Activated CD4-positive, alpha-beta T cell treated with anti-CD3 and anti-CD28 coated beads, Interleukin-2, amount 50 U/mL, for 4 hours (primary cell): ENCODE measurements at places on chromosomes 6 and 20.

DNA sequence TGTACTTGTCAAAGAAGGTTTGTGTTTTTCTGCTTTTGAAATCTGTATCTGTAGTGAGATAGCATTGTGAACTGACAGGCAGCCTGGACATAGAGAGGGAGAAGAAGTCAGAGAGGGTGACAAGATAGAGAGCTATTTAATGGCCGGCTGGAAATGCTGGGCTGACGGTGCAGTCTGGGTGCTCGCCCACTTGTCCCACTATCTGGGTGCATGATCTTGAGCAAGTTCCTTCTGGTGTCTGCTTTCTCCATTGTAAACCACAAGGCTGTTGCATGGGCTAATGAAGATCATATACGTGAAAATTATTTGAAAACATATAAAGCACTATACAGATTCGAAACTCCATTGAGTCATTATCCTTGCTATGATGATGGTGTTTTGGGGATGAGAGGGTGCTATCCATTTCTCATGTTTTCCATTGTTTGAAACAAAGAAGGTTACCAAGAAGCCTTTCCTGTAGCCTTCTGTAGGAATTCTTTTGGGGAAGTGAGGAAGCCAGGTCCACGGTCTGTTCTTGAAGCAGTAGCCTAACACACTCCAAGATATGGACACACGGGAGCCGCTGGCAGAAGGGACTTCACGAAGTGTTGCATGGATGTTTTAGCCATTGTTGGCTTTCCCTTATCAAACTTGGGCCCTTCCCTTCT is 18.4 kb downstream of the CD83 start:
- no peak for DNase-seq

DNA sequence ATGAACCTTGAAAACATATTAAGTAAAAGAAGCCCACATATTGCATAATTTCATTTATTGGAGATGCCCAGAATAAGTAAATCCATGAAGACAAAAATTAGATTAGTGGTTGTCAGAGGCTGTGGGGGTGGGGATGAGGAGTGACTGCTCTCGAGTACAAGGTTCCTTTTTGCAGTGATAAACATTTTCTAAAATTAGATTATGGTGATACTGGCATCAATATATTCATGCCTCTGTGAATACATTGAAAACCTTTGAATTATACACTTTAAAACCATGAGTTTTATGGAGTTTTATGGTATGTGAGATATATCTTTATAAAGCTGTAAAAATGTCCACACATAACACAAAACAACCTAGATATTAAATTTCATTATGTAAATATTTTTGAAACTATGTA is 75.7 kb upstream of the SLC2A12 start:
- DNase-seq: no peak

GRCh38 chr20:17326096-17326495 is 99.3 kb downstream of the PCSK2 start:
- DNase-seq: no peak

DNA sequence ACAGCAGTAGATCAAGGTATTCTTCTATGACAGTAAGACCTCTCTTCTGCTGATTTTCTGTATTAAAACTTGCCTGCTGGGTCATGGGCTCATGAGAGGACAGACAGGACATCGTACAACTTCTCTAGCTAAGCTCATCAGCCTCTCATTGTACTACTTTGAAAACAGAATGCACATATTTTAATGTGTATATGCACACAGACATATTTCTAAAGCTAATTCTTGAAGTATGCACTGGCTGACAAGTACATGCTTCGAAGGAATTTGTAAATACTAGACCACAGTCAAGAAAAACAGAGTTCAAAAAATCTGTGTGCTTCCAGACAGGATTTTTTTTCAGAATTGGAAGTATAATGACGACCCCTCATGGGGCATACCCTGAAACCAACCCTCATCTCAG is 81.7 kb upstream of the CD83 start:
- DNase-seq: no peak

DNA sequence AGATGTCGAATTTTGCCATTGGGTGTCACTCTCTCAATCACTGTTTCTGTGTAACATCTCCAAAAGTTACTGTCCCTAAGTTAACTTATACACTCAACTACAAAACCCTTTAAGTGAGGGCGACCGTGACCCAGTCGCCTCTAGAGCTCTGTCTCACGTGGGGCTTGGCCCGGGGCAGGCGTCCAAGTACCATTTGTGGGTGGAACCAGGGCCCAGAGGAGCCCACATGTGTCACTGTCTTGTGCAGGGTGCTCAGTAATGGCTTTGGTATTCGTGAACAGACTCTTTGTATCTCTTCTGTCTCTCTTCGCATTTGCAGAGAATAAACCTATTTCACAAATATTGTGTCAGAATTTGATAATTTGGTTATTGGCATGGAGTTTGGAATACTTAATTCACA is 109.9 kb upstream of the THBS2 start:
- DNase-seq: no peak
